ENCODE measurements at places on chromosomes 3 and 15.

DNA sequence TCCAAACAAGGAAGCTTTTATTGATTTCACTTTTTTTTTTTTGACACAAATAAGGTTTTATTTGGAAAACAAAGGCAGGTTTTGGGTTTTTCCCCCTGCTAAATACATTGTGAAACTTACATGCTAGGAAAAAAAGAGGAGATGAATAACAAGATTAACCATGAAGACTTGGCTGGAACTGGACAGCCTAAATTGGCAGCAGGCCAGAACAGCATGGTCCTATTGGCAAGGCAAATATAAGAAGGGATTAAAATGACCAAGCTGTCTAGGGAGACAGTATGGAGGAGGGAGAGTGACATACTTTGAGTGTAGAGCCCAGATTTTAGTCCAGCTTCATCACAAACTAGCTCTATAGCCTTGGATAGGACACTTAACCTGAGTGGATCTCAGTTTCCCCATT lies 63.9 kb upstream of the BBX start:
- no peak for DNase-seq

GRCh38 chr15:77352887-77353286 lies 67.0 kb downstream of the PEAK1 start:
- DNase-seq, result no peak

DNA sequence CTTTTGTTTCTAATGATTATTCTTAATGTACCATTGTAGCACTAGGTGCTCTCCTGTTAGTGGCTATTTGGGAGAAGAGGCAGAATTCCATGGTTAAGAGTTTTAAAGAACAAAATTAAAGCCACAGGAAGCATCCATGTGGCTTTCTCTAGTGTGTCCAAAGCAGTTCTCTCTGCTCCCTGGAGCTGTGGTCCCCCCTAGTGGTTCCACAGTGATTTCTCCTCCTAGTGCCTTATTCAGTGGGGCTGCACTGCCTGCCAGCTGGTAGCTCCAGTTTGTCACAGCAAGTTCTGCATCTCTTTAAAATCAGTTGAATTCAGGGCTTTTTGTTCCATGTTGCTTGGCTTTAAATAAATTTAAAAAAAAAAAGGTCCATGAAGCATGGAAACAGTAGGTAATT lies 39.6 kb upstream of the FAM98B start:
- DNase-seq, result peak; percentile 67

GRCh38 chr3:88369337-88369736 lies 219.6 kb downstream of the C3orf38 start:
- no peak for DNase-seq

DNA sequence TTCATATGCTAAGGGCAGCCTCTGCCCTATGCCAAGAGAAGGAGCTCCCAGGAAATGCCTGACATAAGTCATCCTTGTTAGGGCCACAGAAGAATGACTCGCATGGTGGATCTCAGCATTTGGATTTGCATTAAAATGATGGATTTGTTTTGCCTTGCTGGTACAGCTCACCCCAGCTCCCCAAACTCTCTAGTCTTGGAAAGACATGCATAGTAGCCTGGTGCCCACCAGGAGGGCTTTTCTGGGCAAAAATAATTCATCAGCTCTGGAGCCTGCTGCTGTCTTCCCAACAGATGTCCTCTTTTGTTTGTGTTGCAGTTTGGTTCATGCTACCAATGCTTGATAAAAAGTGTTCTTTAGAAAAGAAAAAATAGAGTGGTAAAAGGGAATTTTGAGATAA lies 833.0 kb downstream of the AGBL1 start:
- DNase-seq, result no peak

DNA sequence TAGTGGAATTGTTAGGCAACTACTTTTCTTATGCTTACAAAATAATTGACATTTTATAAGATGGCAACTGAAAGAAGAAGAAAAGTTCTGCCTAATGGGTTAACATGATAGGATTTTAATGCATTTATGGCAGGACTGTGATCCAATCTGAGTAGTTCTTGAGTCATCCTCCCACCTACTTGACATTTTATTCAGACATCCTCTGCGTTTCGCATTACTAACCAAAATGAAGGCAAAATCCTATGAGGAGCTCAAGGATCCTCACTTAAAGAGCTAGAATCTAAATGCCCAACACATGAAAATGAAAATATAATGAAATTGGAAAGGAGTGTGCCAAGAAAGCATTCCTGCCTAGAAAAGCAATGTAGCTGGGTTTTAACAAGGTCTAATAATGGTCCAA lies 581.1 kb upstream of the SEMA6D start:
- no peak for DNase-seq

- DNase-seq, result no peak
These were observed 16.8 kb upstream of the PLA2G4E start for GRCh38 chr15:42037656-42038055.

DNA sequence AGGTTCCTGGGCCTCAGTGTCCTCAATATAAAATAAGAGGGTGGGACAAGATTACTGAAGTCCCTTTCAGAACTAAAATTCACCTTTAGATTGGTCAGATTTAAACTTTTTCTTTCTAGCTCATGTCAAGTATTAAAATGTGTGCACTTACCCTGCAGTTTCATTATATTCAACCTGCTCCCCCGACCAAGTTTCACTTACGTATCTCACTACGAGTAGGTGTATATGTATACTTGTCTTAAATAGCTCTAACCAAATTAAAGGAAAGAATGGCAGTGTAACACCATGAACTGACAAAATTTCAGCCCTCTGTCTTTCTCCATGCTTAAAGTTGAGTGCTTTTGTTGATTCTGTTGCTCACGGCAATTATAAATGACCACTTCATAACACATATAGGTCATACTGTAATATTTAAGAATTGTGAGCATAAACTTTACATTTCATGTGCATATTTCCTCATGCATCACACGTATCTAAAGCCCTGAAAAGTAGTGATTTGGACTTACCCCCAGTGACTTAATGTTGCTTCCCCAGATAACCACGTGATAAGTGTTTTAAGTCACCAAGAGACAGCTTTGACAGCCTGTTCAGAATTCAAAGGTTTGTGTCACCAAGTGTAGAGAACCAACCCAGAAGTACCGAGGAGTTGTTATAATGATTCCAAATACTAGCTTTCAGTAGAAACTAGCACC lies 70.0 kb downstream of the PGPEP1L start:
- DNase-seq, result no peak

GRCh38 chr3:9198899-9199335 lies 50.5 kb downstream of the SRGAP3 start:
- no peak for DNase-seq

DNA sequence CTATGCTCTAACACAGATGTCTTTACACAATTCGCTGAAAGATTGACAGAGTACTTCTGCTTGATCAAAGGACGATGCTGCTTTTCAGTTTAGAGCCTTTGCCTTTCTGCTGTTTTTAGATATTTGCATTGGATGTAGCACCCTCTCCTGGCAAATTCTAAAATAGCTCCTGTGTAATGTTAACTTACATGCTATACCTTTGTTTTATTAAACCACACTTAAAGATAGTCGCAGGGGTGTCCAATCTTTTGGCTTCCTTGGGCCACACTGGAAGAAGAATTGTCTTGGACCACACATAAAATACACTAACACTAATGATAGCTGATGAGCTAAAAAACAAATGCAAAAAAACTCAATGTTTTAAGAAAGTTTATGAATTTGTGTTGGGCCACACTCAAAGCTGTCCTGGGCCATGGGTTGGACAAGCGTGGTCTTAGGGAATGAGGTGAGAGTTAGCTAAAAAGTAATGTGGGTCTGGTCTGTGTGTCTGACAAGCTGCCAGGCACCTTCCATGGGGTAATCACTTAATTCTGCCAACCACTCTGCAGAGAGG lies 62.9 kb downstream of the ATG7 start:
- DNase-seq, result peak; percentile 38

DNA sequence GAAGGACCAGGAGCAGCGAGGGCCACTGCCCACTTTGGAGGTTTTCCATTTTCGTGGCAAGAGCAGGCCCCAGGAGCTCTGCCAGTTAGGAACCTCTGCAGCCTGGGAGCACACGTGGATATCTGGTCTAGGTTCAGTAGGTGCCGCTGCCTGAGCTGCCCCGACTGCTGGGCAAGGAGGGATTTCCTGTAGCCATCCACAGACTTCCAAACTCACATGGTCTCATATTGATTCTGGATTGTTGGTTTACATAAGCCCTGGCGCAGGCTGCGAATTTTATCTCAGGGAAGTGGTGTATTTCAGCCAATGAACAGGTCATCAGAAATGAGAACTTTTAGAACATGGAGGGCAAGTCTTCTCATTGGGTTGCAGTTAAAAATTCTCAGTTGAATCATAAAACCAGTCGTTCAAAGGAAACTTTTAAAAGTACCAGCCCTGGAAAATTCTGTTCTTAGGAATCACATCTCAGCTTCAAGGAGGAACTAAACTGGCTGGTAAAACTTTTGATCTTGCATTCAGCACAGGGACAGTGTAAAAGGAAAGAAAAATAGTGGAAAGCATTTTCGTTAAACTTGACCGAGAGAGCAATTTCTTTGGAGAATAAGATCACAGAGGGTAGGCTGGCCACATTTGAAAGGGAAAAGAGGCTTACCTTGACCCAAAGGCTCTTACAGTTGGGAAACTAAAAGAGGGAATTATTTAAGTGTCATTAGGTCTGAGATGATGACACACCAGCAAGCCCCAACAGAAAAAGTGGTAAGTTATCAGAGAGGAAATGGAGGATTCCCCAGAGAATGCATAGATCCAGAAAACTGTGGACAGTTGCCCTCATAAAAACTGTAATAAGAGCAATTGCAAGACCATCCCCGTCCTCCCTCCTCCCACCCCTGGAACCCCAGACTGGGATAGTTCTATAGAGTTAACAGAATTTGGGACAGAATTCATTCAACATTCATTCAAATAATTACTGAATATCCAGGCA lies 6.4 kb upstream of the RTP3 start:
- no peak for DNase-seq

- DNase-seq, result peak; percentile 25
These were observed 12.2 kb upstream of the SACM1L start for GRCh38 chr3:45677033-45677446.

- DNase-seq, result no peak
These were observed 105.9 kb downstream of the OTOL1 start for GRCh38 chr3:161602475-161602874.

DNA sequence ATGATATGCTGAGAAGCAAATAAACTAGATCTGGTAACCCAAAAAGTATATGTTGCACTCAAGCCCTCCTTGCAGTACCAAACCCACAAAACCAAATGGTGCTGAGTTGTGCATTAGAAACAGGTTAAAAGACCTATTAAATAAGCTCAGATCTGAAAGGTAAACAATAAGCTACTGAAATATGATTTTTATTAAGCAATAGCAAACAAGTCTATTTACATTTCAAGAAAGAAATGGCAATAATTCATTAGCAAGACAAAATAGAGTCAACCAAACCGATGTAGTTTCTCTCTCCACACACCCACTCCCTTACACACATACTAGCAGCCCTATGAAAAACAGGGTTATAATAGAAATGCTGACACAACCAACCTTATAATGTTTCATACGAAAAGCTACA lies 760.3 kb downstream of the FHIT start:
- no peak for DNase-seq

DNA sequence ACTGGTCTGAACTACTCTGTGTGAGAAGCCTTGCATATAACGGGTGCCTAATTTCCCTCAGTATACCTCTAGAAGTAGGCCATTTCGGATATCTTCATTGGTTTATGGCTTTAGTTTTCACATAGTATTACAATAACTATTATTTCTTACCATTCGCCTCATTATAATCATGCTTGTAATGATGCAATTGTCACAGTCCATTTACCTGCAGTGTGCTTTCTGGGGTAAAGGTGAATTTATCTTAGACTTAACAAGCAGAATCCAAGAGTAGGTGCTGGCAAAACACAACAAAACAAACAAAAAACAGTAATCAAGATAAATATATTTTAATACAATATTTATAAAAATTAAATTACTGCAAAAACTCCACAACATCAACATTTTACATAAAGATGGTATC lies 246.0 kb downstream of the WDR72 start:
- no peak for DNase-seq

- no peak for DNase-seq
These were observed 268.7 kb downstream of the TBC1D5 start for GRCh38 chr3:17473761-17474160.

- no peak for DNase-seq
These were observed 55.9 kb upstream of the ABHD17C start for GRCh38 chr15:80639168-80639555.

DNA sequence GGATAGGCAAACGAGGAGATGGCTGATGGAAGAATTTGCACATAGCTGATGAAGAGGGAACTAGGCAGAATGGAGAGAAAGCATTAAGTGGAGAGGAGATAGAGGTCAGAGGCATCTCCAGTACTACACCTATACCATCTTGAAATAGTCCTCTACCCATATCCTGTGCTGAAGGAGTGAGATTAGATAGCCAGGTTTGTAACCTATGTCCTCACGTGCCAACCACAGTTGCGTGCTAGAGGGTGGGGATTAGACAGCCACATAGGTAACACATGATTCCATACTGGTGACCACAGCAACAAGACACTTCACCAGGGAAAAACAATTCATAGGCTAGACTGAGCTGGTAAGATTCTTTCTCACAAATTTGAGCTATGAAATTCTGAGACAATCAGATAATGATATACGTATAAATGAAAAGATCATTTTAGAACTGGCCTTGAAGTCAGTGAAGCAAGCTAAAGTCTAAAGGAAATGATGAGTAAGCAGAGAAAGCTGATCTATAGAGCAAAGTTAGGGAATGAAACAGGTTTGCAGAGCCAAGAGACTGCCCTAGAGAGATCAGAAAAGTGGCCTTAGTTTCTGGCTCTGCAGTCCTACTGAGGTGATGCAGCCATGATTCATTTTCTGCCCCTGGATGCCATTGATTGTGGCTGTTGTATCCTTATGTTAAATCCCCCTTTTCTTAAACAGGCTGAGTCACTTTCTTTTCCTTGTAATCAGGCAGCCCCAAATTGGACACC lies 17.7 kb downstream of the MYNN start:
- DNase-seq, result no peak

- DNase-seq, result no peak
These were observed 6.0 kb upstream of the B3GNT5 start for GRCh38 chr3:183247011-183247589.

DNA sequence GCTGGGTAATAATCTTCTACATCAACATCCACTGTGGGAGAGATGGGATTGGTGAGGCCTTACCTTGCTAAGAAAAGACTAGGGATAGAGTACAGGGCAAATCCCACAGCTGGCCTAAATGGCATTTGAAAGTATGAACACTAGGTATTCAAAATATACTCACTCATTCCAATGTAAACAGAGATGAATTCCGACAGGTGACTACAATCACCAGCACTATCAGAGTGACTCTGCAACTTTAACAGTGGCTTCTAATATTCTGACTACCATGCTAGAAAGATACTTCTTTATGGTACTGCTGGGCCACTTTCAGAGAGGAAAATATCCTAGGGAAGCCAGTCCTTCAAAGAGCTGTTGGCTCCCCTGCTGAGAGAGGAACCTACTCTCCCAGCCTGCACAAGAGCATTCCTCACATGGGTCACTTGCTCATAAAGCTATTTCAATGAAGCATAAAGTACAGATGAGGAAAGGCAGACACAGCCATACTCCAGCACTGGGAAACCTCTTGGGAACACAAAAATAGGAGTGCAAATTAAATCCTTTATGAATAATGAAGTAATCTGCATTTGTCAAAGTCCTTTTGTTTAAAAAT lies 21.5 kb upstream of the MAN2C1 start:
- DNase-seq, result no peak

GRCh38 chr3:182234881-182235280 lies 523.2 kb downstream of the SOX2 start:
- DNase-seq, result no peak
